SK-N-SH treated with all-trans-retinoic acid at 6 μM for 48 hours (cell line): ENCODE measurements at places on chromosomes 6 and 20.

- no peak for ATAC-seq
These were observed 96.5 kb downstream of the TINAG start for GRCh38 chr6:54404791-54405190.

DNA sequence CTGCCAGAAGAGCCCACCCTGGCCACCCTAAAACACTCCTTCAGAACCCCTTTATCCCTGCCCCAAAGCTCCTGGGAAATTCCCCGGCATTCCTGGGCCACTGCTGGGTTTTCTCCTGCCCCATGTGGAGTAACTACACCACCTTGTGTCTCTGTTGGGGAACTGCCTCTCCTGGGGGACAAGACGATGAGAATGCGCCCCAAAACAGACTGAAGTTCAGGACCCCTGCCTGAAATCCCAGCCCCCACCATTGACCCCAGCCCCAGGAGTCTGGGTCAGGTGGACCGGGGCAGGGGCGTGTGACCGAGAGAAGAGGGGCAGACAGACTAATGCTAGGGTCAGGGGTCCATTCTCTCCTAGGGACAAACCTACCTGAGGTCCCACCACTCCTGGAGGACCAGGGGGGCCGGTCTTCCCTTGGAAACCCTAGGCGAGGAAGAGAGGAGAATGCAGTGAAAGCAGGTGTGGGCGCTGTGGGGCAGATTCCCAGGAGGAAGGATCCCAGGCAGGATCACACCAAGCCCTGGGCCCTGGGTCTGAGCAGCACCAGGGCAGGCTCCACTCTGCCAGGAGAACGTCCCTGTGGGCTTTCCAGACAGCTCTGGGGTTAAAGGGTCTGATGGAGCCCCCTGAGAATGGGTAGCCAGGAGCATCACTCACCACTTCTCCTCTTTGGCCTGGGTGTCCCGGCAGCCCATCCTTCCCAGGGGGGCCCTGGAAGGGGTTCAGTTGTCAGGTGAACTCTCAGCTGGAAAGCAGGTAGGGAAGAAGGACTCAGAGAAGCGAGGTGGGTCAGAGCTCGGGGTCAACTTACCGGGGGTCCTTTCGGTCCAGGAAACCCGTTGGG lies 19.4 kb downstream of the COL11A2 start:
- peak; percentile 69 for ATAC-seq

DNA sequence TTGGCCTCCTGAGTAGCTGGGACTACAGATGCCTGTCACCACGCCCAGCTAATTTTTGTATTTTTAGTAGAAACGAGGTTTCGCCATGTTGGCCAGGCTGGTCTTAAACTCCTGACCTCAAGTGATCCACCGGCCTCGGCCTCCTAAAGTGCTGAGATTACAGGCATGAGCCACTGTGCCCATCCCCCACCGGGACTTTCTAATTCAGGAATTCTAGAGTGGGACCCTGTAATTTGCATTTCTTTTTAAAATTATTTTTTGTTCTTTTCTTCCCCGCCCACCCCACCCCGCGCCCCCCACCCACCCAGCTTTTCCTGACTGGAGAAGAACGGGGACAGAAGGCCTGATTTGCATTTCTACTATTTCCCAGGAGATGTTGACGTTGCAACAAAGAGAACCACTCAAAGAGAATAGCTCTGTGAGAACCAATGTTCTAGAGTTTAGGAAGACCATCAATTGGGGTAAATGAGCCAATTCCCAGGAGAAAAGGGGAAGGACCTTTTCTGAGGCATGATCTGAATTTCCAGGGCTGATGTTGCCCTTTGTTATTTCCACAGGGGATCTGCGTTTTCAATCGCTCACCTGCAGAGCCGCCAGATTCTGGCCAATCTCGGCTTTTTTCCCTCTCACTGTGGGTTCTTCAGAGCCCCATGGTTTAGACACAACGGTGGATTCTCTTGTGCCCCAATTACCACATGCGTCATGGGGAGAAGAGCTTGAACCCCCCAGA lies 33.2 kb upstream of the TFAP2C start:
- no peak for ATAC-seq

- ATAC-seq = no peak
These were observed 15.6 kb upstream of the NOTCH4 start for GRCh38 chr6:32239462-32239861.

DNA sequence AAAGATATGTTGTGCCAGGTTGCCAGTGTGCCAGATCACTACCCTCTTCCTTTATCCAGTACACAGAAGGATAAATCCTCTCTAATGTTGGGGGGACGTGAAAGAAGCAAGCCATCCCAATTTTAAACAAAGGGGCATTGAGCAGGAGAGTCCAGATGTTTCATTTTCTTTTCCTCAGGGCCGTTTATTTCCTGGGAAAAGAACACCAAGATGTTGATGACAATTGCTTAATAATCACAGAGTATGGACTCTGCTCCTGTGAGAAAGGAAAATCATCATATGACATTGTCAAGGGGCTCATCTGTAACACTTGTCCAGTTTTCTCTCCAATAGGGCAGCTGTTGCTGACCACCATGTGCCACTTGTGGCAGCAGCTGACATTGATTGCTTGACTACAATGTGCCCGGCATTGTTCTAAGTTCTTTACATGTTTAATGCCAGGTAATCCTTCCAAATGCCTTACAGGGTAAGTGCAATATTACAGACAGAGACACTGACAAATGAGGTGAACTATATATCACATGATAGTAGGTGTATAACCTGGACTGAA lies 161.4 kb downstream of the CD109 start:
- ATAC-seq = no peak

- no peak for ATAC-seq
These were observed 74.8 kb upstream of the TPD52L1 start for GRCh38 chr6:125078602-125079321.

DNA sequence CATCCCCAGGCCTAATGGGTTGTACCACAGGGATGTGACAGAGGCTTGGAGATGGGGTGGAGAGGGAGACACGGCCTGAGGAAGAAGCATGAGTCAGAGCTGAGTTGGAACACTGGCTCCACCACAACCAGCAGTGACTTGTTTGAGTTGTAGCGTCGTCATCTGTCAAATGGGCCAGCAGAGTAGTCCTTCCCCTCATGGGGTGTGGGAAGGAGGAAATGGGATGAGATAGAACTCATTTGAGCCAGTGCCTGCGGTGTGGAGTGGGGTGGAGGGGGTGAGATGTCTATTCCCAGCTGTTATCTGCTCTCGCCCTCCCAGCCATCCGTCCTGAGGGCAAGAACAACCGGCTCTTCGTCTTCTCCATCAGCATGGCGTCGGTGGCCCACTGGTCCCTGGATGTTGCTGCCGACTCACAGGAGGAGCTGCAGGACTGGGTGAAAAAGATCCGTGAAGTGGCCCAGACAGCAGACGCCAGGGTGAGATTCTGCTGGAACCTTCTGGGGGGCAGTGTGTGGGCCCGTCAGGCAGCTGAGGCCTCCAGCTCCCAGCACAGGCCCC lies 32.5 kb downstream of the PLCG1 start:
- peak; percentile 4; the same call in 1 of the 3 replicates for ATAC-seq

DNA sequence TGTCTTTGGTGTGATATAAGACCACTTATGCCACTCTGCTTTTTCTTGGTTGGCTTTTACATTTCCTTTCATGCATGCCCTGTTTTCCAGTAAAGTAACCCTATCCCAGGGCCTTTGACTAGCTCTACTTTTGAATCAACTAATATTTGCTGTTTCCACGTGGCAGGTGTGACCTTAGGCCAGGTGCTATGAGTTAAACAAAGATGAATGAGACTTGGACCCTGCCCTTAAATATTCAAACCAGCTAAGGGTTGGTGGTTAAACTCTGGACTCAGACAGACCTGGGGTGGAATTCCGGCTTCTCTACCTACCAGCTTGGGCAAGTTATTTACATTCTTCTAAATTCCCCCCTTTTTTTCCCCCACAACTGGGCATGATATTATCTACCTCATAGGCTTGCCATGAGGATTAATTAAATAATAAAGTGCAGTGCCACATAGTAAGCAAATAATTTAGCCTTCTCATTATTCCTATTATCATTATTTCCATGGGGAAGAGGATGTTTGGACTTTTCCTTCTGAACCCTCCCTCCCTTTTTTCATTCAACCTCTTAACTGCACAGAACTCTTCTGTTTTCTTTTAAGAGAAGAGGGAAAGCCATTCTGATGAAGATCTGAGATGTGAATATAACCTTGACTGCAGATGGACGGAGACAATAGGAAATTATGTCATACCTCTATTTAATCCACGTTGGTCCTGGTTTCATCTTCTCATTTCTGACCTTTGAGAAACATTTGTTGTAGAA lies 143.6 kb upstream of the TNFAIP3 start:
- no peak for ATAC-seq

- no peak for ATAC-seq
These were observed 82.8 kb upstream of the CDYL start for GRCh38 chr6:4693173-4693970.

GRCh38 chr20:63652192-63652980 lies 838 bp downstream of the STMN3 start:
- peak; percentile 20 for ATAC-seq

DNA sequence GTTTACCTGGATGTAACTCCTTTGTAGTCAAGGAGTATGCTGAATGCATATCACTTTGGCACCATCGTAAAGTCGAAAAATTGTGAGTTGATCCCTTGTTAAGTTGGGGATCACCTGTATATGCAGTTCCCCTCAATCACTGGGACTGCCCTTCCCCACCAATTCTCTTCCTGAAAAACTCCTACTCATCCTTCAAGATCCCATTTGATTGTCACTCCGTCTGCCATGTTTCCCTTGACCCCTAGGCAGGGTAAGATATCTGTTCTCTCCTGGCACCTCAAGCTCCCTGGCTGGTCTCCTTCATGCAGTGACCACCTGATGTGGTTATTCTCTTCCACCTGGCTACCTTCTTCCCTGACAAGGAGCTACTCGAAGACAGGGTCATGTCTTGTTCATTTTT lies 10.0 kb upstream of the NOL4L start:
- ATAC-seq = no peak

DNA sequence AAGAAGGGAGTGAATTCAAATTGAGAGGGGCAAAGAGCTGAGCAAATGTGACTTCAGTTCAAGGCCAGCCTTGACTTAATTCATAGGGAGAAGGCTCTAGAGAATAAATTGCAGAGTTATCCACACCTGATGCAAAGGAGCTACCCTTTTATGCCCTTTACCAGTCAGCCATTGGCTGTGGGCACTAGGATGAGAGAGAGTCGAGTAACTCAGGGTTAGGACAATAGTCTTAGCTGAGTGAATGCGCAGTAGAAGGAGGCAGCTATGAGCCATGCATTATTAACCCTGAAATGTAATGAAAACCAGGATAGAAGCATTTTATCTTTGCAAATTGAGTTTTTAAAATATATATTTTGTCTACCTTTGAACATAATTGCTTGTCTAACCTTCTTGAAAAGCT lies 63.0 kb upstream of the TINAG start:
- ATAC-seq = no peak

DNA sequence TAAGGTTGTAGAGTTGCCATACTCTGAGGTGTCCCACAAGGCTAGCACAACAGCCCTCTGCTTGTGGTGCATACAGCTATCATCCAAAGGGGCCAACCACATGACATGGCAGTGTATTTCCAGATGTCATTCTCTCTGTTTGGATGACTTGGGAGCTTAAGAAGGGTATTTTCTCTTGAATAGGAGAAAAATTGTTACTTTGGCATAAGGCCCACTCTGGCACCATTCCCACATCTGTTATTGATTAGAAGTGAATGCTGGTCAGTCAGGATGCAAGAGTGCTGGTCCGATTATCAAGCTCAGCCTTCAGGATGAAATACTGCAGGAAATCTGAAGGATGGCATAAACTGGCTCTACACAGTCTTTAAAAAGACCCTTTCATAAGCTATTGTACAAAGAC lies 83.6 kb upstream of the C20orf144 start:
- peak; percentile 88 for ATAC-seq
